HFFc6 (cell line): ENCODE measurements at places on chromosomes 2 and 18. TPM values are rescaled to one million over a fixed set of nuclear protein-coding genes. Genes with fewer than 3 reads are reported as not detected.

DNA sequence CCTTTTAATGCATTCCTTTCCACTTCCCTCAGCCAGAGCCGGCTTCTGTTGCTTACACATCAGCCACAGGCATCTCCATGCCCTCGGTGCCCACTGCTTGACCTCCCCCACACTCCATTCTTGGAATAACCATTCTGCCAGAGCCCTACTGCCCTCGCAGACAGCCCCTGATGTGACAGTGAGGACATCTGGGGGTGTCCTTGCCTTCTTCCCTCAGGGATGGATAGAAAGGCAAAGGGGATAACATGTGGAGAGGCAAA is 6.4 kb upstream of the NPPC start:
- no peak for DNase-seq

- no peak for DNase-seq
Measured at GRCh38 chr2:223735035-223735640, 102.2 kb downstream of the AP1S3 start.

GRCh38 chr2:157857881-157858280 is 18.2 kb downstream of the ACVR1 start:
- no peak for DNase-seq

DNA sequence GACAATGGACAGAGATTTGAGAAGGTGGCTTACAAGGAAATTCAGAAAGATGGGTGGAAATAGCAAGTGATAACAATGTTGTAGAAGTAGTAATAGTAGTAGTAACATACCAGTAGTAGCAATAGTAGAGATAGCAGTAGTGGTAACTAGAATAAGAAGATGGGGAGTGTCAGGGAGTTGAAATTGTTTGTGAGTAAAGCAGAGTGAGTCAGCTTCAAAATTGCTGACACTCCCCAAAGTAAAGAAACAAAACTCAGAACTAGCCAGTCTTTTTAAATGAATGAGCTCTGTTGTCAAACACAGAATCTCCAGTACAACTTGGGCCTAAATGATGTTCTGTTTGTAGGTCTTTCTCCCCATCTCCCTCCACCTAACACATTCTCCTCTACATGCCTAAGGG is 1040.9 kb downstream of the CBLN2 start:
- no peak for DNase-seq

DNA sequence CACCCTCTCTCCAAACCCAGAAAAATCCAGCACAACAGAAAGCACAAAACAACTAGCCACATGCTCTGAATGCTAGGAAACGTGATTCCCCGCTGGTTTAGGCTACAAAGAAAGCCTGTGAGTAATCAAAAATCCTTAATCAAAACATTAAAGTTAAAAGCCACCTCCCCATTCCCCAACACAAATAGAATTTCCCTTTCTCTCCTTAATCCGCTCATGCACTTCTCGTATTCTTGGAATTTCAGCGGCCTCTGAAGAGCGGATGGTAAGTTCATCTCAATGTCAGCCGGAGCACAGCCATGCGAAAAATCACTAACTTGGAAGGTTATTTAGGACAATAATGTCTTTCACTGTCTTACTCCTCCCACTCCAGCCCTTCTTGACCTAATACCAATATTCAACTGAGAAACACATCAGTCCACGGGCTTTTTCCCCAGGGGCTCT is 126.7 kb downstream of the OSBPL1A start:
- peak; percentile 24 for DNase-seq

- DNase-seq = no peak
Measured at GRCh38 chr2:132392221-132392620, 24.4 kb upstream of the GPR39 start.

DNA sequence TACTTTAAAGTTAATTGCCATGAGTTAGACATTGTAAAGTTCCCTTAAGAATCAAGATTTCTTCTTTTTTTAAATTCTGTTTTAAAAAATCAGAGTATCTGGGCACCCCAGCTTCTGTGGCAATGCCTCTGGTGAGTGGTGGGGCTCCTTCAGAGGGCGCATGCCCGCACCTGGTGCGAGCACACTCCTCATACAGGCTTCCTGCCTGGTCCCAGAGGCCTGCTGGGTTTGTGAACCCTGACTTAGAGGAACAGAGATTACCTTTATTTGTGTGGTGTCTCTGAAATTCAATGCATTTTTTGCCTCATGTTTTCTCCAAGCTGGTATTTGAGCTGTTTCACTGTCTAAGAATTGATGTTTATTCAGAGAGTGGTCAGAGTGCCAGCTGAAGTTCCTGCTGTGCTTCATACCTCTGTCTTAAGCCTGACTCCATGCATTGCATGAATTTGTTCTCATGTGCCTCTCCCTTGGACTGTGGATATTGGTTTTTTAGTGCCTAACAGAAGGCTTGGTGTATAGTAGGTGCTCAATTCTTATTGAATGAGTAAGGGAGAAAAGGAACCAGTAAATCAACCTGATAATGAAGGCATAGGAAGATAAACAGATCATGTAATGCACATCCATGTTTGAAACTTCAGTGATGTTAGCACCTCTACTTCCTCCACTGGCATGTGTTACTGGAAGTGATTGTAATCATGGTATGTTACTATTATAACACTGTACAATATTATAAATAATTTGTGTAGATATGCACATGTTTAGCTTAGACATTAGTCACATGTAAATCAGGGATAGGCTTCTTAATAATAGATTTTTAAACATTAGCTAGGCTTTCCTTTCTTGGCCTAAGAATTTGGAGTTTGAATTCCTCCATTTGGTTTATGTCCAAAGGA is 29.0 kb downstream of the PHLPP1 start:
- DNase-seq = peak; percentile 5

DNA sequence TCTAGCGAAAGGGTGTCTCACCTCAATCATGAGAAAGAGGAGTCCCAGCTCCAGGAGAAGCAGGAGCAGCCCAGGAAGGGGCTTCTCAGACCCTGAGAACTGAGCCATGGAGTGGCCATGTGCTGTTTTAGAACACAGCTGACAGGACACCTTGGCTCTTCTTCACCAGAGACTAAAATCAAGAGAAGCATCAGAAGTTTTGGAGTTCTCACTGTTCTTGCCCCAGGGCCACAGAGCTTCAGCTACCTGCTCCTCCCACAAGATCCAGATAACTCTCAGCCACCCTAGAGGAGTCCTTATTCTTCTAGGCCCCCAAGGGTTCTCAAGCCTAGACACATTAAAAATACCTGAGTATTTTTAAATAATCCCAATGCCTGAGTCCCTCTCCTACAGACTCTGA is 99.6 kb upstream of the ATP8B1 start:
- no peak for DNase-seq

- no peak for DNase-seq
Measured at GRCh38 chr2:39731546-39731945, 47.5 kb downstream of the THUMPD2 start.

DNA sequence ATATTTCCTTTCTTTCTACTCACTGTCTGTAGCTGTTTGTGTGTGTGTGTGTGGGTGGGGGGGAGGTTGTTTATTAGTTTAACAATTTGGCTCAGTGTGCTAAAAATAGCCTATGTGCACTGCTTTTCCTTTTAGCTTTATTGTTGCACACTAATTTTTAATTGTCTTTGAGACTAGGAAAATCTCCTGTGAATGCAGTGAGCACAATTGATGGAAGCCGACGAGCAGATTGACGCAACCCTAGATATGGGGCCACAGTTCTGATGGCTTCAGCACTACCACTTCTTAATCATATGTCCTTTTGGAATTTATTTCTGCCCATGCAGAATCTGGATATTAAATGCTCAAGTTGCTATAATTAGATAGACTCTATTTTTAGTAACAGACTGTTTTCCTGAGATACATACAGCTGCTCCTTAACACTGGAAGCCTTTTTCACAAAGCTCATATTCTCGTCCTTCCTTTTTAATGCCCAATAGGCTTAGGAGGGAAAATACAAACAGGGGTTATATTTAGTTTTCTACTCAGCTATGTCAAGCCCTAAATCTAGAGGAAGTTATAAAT is 109.1 kb downstream of the IRS1 start:
- DNase-seq = no peak

- no peak for DNase-seq
Measured at GRCh38 chr2:64447317-64448040, 6.5 kb upstream of the LGALSL start.

DNA sequence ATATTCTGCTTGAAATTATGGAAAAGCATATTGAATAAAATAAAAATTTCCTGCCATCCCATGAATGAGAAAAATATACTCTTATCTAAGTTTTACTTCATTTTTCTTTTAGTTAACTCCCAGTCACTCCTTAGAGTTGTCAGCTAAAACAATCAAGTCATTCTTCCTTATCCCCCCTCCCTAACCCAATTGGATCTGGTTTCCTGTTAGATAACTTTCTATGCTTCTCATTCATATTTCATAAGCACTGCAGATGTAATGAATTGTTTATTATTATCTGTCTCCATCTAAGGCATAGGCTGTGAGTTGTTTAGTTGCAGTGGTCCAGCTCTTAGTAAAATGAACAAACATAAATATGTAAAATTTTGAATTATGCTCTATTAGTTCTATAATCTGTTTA is 244.0 kb upstream of the GCFC2 start:
- DNase-seq = no peak

GRCh38 chr2:188610827-188611226 is 319.2 kb downstream of the GULP1 start:
- DNase-seq = no peak

GRCh38 chr18:62659698-62660097 is 55.6 kb upstream of the PHLPP1 start:
- no peak for DNase-seq

DNA sequence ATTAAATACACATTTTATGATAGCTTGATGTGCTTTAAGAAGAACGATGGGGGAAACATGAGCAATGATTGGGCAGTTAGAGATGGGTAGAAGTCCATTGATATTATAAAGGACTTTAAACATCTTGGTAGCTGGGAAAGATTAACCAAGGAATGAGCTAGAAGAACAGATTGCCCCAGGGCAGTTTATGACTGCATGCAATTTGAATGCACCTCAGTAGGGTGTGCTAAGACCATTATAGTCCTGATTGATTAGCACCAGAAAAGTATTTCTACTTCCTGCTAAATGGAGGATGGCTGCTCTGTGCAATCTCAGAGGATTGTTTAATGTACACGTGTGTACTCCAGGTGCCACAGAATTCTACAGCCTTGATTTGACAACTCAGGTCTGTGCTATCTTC is 641.9 kb downstream of the CNTNAP5 start:
- DNase-seq = no peak

DNA sequence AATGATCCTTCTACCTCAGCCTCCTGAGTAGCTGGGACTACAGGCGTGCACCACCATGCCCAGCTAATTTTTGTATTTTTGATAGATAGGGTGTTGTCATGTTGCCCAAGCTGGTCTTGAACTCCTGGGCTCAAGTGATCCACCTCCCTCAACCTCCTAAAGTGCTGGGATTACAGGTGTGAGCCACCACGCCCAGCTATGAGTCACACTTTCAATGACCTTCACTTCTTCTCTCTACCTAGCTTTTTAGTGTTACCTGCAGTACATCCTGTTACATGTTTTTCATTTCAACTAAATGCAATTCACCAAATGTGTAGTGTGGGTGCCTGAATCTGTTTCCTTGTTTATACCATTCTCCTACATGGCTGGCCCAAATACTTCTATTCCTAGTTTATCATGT is 64.0 kb downstream of the SLC39A10 start:
- DNase-seq = no peak

DNA sequence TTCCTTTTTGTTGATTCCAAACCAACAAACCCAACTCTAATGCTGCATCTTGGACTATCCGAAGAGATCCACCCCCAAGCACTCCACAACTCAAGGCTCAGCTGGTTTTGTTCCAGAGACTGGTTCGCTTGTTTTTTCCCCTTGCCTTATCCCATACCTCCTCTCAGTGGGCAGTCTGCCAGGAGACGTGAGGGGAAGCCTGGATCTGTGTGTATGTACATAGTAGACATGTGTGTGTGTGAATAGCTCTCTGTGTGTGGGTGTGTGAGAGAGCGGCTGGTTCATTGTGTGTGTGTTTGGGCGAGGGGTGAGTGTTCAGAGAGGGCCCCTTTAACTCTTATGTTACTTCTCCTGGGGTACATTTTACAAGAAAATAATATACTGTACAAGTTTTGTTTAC is 94.4 kb downstream of the NRP2 start:
- DNase-seq = no peak

DNA sequence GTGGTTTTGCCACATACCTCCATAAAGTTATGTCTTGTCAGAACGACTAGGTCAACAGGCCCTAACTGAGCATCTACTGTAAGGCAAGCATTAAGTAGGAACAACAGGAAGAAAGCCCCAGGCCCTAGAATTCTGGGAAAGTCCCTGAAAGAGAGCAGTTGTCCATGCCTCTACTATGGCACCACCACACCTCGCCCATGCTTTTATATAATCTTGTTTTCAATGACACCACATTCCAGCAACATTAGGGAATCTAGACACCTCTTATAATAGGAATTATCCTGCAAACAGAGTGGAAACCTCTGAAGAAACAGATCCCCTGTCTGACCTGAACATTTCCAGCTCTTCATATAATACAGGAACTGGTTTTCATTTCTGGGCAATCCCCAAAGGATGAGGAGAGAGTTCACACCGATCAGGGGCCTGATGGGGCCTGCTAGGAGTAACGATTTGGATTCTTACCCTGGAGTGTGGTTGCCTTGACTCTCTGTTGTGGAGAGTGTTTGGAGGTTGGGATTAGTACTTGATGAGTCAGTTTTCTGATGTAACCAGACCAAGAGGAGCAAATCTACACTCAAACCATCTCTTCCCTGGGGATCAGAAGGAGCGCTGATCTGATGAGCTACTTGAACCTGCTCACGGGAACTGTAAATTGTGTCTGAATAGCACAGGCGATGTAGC is 31.9 kb upstream of the CEP68 start:
- peak; percentile 49 for DNase-seq

- DNase-seq = no peak
Measured at GRCh38 chr2:214310319-214310718, 100.5 kb upstream of the VWC2L start.

- DNase-seq = peak; percentile 48
Measured at GRCh38 chr2:54570925-54571694, 115.0 kb downstream of the SPTBN1 start.

DNA sequence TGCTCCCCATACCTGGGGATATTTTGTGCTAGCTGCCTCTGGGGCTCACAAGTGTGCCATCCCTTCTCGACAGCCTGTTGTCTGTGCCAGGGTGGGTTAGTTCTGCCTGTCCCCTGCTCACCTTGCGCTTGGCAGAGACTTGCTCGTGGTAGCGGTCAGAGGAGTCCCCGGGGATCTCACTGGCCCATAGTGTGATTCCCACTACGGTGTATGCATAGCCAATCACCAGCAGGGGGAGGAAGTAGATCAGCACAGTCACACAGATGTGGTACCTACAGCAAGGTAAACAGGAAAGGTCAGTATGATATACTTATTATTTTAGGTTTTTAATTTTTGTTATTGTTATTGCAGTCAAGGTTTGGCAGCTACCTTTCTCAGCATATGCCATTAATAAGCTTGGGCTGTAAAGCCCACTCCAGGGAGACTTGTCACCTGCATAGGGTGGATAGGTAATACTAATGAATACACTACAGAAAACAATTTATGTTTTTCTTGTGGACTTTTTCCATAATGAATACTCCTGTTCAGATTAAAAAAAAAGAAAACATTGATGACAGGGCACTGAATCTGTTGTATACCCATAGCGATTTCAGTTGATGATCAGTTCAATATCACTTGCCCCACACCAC is 95.2 kb downstream of the POLE4 start:
- DNase-seq = peak; percentile 11

Gene VWA3B
- total RNA-seq = not detected in 3 replicates

Gene TRAK2
- total RNA-seq = 43.2 and 51.1 TPM in 2 replicates

Gene DLGAP1
- 0.29 to 0.44 TPM (median 0.43 TPM) in 3 replicates for total RNA-seq

Gene PTPN18
- 15.5 to 18.5 TPM (median 17.4 TPM) in 3 replicates for total RNA-seq

Gene PCARE
- not detected in 3 replicates for total RNA-seq

Gene SNRNP27
- 52.8 to 57.8 TPM (median 57.3 TPM) in 3 replicates for total RNA-seq

Gene BUB1
- total RNA-seq = 21.4 to 51.0 TPM (median 38.8 TPM) in 3 replicates

Gene MTLN
- 87.5 to 102 TPM (median 94.6 TPM) in 3 replicates for total RNA-seq

Gene TP53I3
- total RNA-seq = 60.2 and 66.8 TPM in 2 replicates

Gene FOXD4L1
- total RNA-seq = 0.18 TPM in 1 of 3 replicates, not detected in the others
